Posterior cingulate gyrus (tissue), 11 donors: ENCODE measurements at places on chromosomes 5 and 9.
A peak's percentile ranks its signal among the peaks of the same experiment; 100 is the strongest.

- no peak for DNase-seq
These were observed 9.9 kb downstream of the ZNF618 start for GRCh38 chr9:113886026-113886369.

GRCh38 chr9:133701981-133702797 is 36.0 kb downstream of the SARDH start:
- DNase-seq = peak; percentile 88

DNA sequence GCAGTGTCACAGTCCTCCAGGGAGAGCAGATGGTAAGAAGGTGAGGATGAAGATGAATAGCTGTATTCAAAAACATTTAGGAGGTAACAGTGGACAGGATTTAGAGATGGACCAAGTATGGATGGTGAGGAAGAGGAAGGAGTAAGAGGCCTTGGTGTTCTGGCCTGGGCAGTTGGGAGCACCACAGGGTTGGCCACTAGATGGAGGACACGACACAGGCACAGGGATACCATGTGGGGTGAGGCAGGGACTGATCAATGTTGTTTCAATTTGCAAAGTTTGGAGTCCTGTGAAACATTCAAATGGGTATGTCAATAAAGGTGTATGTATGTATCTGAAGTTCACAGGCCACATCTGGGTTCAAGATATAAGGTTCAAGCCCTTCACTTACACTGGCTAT is 141.1 kb upstream of the RASEF start:
- no peak for DNase-seq

- DNase-seq = no peak
These were observed 38.5 kb upstream of the NR4A3 start for GRCh38 chr9:99782962-99783718.

DNA sequence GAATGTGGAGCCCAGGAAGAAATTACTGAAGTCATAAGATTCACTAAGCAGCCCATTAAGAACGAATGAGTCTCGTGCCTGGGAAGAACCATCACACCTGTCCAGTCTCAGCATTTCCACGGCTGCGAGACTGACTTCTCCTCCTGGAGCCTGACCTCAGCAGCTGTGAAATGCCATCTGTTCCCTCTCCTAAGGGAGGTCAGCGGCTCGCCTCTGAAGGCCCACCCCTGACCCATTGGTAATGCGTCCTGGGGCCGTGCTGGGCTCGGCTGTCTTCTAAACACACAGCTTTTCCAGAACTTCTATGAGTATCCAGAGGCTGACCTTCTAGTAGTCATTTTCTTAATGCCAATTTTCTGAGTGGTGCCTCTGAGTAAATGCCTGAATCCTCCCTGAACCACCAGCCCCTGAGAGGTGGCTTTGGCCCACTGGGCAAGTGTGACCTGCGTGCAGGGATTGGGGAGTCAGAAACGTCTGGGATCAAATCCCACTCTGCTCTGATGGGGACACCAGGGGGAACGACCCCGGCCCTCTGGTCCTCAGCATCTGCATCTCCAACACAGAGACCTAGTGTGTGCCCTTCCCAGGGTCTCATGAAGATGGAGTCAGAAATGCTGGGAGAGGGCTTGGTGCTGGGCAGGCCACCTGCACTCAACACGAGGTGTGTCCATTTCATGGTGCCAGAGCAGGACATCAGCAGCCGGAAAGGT is 5.7 kb downstream of the SLC6A3 start:
- no peak for DNase-seq

GRCh38 chr9:20582150-20582549 is 40.1 kb downstream of the MLLT3 start:
- DNase-seq = no peak

GRCh38 chr9:98117984-98118639 is 910 bp downstream of the TRIM14 start:
- peak; percentile 19 for DNase-seq

DNA sequence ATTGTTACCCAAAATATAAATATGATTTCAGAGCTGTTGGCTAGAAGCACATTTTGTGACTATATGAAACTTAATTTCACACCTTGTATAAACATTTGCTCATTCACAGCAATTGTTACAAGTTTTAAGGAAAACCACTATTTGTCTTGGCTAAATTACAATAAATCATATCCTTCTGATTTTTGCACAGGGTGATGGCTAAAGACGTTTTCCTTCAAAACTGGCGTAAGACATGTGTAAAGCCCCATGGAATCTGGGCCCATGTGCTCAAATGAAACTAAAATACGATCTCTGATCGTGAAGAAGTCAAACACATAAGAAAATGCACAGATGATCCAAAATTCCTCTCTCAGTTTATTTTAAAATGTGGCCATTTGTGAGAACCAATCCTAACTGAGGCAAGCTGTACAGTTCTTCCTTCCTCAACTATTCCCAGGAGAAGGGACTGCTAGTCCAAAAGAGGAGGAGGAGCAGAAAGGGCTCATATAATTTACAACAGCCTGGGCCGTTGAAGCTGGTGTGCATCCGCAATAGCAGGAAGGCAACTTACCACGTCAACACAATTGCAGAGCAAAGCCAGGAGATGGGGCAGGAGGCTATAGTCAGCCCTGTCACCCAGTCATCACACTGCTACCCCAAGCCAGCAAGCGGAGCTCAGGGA is 98.4 kb downstream of the MED27 start:
- DNase-seq = no peak

GRCh38 chr5:169037466-169037865 is 263.5 kb downstream of the SLIT3 start:
- no peak for DNase-seq

- DNase-seq = no peak
These were observed 279.9 kb upstream of the CD180 start for GRCh38 chr5:67476531-67476930.

DNA sequence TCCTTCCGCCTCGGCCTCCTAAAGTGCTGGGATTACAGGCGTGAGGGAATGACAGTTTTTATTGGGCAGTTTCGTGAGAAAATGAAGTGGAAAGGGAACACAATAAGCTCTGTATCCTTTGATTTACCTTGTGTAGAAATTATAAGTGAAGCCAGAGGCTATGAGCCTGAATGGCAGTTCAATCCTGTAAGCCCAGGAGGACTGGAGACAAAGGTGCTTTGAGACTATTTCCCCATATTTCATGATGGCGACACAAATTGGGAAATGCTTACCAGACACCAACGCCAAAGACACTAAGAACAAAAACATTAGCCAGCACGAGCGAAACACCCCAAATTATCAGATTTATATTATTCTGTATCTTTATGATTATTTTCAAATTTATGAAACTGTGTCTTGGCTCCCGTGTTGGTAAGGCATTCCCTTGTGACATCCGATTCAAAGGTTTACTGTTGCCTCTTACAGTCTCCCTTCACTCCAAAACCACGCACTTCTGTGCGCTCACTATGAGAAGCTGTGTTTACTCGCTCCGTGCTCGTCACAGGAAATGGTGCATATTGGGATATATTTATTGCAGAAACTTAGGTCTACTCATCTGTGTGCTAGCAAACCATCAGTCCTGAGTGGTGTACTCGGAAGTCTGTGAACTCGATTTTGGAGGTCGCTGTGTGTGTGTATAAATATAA is 73.9 kb downstream of the SH3PXD2B start:
- DNase-seq = no peak
